ENCODE measurements at places on chromosomes 12 and 14.

DNA sequence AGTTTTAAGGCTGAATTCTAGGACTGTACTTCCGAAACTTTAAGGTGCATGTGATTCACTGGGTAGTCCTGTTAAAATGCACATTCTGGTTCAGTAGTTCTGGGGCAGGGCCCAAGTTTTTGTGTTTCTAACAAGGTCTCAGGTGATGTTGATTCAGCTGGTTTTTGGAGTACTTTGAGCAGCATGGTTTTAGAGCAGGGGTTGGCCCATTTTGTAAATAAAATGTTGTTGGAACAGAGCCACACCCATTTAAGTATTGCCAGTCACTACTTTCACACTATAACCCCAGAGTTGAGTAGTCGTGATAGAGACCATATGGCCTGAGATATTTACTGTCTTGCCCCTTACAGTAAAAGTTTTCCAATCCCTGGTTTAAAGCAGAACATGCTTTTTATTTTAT, 111.3 kb downstream of the SYNE2 start:
- no peak for DNase-seq

- no peak for DNase-seq
Observed at GRCh38 chr12:9255837-9256236, 47.6 kb upstream of the PZP start.

GRCh38 chr12:82426081-82426480, 67.8 kb downstream of the METTL25 start:
- DNase-seq, result no peak

DNA sequence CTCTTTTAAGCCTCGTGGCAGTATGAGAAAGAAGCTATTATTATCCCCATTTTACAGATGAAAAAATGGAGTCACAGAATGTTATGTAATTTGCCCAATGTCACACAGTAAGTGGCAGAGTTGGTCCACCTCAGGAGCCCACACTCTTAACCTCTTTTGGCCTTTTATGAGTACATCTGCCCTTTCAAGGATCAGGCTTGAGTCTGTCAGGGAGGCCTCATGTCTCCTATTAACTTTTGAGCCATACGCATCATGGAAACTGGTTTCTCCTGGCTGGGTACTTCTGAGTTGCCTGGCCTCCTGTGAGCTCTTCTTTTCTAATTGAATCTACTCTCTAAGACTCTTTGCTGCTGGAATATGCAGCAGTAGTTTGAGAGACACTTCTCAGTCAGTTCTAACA, 101.7 kb downstream of the BICD1 start:
- DNase-seq, result no peak

- no peak for DNase-seq
Observed at GRCh38 chr12:46788072-46788887, 37.5 kb downstream of the SLC38A4 start.

DNA sequence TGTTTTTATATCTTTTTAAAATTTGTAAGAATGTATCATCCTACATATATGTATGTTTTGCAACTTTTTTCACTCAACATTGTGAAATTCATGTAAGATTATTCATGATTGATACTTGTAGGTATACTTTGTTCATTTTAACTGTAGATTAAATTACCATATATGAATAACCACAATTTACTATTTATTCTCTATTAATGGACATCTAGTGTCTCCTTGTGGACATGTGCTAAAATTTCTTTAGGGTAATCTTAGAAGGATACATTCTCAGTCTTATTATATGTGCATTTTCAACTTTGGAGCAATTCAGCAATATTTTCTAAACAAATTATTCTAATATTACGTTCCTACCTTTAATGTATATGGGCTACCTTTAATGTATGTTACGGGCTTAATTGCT, 192.4 kb downstream of the FUT8 start:
- DNase-seq, result no peak

- DNase-seq, result no peak
Observed at GRCh38 chr12:118102609-118103008, 1.2 kb downstream of the VSIG10 start.

DNA sequence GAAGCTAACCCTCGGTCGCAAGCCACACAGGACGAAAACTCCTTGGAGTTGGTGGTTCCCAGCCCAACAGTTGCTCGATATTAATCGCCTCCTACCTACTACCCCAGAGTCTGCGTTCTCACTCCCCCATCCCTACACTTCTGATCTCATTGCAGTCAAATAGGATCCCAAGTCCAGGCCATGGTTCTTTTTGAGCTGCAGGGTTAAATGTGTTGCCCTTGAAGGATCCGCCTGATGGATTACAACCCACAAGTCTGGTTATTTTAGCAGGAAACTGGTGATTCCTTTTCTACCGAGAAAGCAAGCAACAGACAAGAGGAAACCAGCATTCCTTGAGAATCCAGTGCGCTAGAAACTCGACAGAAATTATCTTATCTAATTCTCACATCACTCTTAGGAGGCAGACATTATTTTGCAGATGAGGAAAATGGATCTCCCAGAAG, 785 bp upstream of the NIN start:
- no peak for DNase-seq

DNA sequence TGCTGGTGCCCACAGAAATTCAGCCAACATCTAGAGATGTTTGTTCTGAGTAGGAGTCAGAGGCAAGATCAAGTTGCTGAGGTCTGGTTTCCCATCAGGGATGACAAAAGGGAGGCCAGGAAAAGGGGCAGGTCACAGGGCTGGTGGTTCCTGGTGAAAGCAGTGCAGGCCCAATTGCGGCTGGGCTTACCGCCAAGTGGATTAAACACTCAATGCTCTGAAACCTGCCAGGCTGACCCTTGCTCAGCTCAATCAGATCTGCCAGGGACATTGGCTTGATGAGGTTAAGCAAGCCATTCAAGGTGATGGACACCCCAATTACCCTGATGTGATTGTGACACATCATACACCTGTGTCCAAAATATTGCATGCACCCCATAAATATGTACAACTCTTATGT, 5.5 kb upstream of the OAS1 start:
- DNase-seq, result no peak

DNA sequence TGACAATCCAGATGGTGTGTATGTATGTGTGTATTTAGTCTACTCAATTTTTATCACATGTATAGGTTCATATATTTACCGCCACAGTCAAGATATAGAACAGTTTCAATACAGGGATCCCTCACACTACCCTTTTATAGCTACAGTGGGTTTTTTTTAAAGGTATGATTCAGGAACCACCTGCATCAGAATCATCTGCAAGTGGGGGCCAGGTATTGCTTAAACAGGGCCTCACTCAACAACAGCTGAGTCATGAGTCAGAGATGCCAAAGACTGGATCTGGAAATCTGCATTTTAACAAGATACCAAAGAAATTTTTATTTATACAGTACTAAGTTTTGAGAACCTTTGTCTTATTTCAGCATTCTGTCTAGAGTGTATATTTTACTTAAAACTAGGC, 117.6 kb downstream of the SLC35F4 start:
- DNase-seq, result no peak

- no peak for DNase-seq
Observed at GRCh38 chr14:100065942-100066574, 836 bp downstream of the EVL start.

- no peak for DNase-seq
Observed at GRCh38 chr14:35400648-35401421, 3.7 kb downstream of the NFKBIA start.

DNA sequence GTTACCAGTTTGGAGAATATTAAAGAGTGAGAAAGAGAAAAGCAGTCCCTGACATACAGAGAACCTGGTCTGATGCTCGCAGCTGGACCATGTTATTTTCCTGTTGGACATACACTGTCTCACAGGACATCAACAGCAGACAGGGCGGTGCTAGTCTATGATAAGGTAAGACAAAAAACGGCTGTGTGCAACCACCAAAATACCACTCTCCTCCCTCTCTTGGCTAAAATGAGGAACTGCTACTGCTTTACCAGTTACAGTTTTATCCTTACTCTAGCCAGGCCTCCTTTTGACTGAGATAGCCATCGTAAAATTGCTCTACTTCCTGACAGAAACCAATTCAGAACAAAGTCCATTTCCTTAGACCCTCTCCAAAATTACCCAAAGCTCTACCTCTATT, 47.0 kb upstream of the ERGIC2 start:
- DNase-seq, result no peak

GRCh38 chr14:70213721-70214282, 25.1 kb upstream of the SLC8A3 start:
- no peak for DNase-seq

DNA sequence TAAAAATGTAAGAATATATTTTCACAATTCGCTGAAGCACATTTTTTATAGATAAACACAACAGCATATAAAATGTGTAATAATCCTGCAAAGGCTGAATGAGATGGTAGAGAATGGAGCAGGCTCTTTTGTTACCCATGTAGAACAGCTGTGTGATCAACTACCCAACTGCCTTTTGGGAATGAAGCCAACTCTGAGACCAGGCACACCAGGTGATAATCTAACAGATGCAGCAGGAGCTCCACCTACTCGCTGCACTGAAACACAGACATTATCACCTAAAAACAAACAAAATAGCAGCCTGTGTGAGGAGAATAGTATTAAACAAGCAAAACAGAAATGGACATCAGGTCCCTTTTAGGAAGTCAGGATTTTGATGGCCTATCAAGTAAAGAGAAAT, 183.3 kb downstream of the CCDC59 start:
- DNase-seq, result no peak

DNA sequence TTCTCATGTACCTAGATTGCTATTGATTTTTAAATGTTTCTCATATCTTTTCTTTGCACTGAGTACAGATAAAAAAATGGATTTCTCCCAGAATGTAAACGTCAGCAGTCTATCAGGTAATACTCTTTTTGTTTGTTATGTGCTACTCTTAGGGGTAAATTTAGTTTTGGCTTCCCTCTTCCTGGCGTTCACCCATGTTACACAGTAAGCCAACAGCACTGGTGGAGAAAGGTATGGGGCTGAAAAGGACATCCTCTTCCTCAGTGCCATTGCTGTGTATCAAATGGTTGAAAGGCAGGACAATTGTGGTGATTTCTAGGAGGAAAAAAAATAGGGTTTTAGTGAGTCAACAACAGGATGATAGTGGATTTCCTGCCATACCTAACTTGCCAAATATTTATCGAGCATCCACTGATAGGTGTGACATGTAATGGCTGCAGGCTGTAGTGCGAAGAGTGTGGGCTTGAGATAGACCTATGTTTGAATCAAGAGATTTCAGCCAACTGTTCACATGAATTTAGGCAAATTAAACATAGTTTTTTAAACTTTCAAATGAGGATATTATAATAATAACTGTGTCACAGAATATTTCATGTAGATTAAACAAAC, 7.5 kb downstream of the KLRF2 start:
- no peak for DNase-seq

GRCh38 chr12:79375050-79375449, 315.7 kb downstream of the PAWR start:
- DNase-seq, result no peak

GRCh38 chr12:49137476-49137875, 6.3 kb upstream of the TUBA1B start:
- no peak for DNase-seq

- no peak for DNase-seq
Observed at GRCh38 chr12:73445658-73446324, 1091.8 kb upstream of the ATXN7L3B start.

DNA sequence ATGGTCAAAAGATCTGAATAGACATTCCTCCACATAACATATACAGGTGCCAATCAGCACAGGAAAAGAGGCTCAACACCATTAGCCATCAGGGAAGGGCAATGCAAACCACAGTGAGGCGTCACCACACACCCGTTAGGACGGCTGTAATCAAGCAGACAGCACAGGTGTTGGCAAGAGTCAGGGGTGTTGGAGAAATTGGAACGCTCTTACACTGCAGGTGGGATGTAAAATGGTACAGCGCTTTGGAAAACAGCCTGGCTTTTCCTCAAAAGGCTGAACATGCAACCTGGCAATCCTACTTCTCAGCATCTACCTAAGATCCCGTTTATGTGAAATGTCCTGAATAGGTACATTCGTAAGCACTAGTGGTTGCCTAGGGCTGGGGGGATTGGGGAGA, 21.5 kb upstream of the MMP17 start:
- no peak for DNase-seq

GRCh38 chr12:92951006-92951405, 21.9 kb upstream of the EEA1 start:
- no peak for DNase-seq

GRCh38 chr12:2853626-2854025, 3.2 kb downstream of the TEX52 start:
- DNase-seq, result no peak

DNA sequence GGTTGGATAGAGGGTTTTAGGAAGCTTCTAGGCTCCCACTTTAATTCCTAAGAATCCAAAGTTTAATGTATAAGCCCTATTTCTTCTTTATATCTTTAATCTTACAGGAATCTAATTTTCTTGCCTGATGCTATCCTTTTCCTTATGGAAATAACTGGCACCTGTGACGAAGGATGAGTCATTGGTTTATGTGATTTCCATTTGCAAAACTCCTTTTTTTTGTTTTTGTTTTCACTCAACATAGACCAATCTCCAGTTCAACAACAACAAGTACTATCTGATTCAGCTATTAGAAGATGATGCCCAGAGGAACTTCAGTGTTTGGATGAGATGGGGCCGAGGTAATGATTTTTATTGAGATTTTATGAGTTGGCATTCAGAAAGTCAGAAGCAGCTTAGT, 6.8 kb downstream of the PARP2 start:
- DNase-seq, result no peak

GRCh38 chr14:102317564-102318248, 1.8 kb upstream of the ZNF839 start:
- DNase-seq, result no peak

DNA sequence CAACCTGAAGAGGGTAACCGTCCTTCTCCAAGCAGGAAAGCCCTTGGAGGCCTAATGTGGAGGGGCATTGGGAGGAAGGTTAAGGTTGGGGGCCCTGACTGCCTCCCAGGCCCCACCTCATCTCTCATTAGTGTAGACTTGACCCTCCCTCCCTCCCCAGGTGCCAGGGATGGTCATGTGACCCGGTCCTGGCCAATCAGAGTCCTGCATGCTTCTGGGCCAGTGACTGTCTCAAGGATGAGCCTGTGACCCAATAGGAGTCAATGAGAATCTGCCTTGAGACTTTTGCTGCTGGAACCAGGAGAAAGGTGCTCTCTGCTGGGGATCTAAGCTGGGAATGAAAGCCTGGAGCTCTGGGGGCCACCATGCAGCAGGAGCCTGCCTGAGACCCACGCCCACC, 70.8 kb downstream of the NCOR2 start:
- DNase-seq, result no peak

DNA sequence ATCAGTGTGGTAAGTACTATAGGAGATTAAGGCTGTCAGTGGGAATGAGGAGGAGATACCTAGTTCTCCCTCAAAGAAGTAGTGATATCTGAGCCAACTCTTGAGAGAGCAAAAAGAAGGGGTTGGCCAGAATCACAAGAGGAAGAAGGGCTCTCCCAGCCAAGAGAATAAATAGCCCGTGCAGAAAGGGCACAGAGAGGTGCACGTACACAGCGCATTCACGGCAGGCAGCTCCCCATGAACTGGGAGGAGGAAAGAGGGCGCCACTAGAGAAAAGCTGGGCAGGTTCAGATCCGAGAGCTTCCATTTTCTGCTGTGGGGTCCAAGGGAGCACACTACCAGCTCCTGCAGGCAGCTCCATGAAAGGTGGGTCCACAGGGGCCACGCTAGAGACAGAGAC, 59.9 kb downstream of the PPP2R5E start:
- DNase-seq, result no peak

Measured in NCI-H187 treated with DMSO at 0.1 percent for 48 hours (cell line).